ENCODE measurements at places on chromosomes 5 and 9.

DNA sequence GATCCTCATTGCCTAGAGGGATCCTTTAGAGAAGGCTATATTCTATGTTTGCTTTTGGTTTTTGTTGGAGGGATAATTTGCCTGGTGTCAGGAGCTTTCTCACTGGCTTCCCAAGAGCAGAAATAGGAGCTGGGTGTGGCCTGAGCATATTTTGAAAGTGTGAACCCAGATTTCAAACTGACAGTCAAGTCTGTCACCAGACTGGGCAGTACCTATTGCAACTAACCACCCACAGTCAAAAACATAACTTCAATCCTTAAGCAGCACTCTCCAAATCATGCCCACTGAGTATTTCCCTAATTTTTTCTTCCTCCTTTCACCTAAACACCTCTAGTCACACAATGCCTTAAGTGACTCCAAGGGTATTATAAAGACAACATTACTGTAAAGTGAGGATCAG lies 278.4 kb downstream of the EBF1 start:
- no peak for DNase-seq

GRCh38 chr5:157388111-157388710 lies 71.8 kb upstream of the NIPAL4 start:
- peak; percentile 11 for DNase-seq

GRCh38 chr5:171850324-171850947 lies 64.8 kb downstream of the SMIM23 start:
- DNase-seq = peak; percentile 14

DNA sequence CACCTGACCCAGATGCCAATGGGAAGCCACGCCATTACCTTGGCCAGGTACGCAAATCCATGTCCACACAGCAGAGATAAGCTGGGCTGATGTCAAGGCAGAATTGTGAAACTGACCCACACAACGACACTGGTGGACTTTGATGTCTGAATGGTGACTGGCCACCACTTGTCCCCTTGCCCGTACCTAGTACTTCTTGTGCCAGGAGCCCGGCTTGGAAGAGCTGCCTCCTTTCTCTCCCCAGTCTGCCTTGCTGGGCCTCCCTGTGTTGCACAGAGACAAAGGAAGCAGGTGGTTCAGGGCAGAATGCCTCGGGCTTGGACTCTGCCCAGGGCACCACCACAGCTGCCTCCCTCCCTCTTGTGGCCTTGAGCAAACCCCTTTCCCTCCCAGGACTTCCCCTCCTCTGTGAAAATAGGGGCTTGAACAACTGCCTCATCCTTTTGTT lies 23.3 kb downstream of the PTGES2 start:
- DNase-seq = peak; percentile 45

DNA sequence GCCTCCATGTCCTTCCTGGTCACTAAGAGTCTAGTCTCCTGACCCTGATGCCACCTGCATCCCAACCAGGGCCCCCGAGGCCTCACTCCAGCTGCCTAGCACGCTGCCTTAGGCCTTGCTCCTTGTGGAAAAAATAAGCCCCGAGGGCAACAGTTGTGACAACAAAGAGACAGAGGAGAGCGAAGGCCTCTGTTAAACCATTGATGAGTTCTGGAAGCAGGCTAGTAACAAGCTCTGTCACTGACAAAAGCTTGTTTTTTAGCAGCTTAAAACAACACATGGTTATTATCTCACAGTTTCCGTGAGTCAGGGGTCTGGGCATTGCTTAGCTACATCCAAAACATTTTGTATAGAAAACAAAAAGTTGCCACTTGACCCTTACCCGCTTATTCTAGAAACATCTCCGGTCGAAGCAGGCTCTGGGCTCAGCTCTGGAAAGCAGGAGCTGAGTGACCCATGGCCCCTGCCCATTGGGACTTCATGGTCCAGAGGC lies 48.2 kb upstream of the TBC1D2 start:
- no peak for DNase-seq

- no peak for DNase-seq
These were observed 86.5 kb upstream of the CCDC180 start for GRCh38 chr9:97220894-97221477.

GRCh38 chr9:15135164-15135792 lies 171.7 kb downstream of the TTC39B start:
- DNase-seq = peak; percentile 59

DNA sequence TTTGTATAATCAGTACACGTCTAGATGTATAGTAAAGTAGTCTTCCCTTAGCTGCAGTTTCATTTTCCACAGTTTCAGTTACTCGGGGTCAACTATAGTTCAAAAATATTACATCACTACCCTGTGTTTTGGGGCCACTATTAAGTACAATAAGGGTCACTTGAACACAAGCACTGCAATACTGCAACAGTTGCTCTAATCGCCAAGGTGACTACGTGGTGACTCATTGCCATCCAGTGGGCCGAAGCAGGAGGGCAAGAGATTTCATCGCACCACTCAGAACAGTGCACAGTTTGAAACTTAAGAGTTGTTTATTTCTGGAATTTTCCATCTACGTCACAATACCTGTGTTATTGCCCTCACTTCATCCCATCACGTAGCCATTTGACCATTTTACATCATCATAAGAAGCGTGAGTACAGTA lies at the start of gene ARL14EPL:
TSS of gene ARL14EPL (plus strand) at position 379 of the 424 bp plus-strand sequence. CDS start 18,994 bp downstream, outside the sequence.
- DNase-seq = peak; percentile 95

DNA sequence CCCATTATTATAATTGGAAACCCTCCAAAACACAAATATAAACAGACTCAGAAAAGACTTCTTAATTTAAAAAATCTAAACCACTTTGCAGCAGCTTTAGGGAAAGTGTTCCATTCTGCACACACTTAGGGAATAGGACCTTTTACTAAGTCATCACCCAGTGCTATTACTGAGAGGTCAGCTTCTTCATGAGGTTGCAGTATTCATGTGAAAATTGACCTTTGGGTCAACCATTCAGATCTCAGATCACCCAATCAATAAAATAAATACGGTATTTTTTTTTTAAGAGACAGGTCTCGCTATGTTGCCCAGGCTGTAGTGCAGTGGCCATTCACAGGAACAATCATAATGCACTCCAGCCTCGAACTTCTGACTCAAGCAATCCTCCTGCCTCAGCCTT lies 21.8 kb downstream of the NR6A1 start:
- no peak for DNase-seq

GRCh38 chr5:175680020-175680419 lies 22.1 kb downstream of the HRH2 start:
- DNase-seq = no peak

DNA sequence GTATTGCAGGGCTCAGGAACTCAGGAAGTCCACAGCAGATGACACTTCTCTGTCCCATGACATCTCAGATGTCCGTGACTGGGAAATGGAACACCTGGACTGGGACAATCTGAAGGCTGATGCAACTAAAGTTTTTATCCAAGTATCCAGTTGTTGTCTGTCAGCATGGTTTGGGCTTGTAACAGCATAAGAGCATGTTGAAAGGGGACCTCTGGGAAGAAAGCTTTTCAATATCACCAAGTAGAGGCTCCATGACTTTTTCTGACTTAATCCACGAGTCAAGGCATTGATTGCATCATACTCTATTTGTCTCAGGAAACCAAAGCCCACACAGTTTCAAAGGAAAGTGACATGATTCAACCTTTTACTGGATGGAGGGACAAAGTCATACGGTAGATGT lies 807.7 kb downstream of the MTRR start:
- DNase-seq = no peak

DNA sequence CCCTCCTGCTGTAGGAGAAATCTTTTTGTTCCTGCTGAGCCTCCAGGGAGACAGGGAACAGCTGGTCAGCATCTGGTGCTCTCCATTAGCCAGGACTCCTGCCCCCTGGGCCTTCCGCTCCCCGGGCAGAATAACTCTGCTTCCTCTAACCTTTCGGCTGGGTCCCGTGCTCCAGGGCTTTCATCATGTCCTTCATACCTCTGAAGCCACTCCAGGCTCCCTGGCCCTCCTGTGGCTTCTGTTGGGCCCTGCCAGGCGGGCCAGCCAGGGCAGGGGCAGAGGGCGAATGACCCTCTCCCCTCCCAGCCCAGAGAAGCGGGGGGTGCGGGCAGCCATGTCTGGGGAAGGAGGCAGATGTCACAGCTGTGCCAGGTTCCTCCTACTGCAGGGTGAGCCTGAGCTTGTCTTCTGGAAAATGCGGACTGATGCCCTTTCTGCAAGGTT lies 81.7 kb upstream of the LMX1B start:
- DNase-seq = no peak

GRCh38 chr9:38394416-38394815 lies 1.9 kb downstream of the ALDH1B1 start:
- DNase-seq = no peak

DNA sequence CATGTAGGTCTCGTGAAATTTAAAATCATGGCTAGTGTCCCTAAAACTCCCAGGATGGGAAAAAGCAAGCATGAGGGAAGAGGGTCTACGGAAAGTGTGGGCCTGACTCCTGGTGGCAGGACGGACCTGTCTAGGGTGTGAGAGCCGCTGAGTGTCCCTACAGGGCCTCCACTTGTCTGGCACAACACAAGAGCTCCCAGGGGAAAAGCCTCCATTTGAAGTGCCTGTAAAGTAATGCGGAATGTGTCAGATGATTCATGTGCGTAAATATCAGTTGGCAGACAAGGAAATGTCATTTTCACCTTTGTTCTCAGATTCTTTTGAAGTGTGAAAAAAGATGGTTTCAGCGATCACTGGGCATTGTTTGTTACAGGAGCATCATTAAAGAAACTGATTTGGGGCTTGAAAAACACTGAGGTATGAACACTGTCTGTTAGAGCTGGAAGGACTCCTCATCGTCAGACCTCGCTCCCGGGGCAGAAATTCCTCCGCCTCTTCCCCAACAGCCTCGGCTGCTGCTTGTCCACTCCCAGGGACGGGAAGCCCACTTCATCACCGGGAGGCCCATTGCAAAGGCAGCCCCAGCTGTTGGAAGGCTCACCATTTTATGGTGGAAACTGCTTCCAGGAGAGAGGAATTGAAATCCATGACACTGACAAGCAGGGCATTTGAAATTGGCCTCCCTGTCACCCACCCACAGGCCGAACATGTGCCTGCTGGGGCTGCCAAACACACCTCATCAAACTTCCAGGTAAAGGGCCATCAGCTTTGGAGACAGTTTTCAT lies 240.8 kb downstream of the FSTL4 start:
- no peak for DNase-seq

- DNase-seq = peak; percentile 68
These were observed 7.6 kb upstream of the RIC1 start for GRCh38 chr9:5621327-5621726.

DNA sequence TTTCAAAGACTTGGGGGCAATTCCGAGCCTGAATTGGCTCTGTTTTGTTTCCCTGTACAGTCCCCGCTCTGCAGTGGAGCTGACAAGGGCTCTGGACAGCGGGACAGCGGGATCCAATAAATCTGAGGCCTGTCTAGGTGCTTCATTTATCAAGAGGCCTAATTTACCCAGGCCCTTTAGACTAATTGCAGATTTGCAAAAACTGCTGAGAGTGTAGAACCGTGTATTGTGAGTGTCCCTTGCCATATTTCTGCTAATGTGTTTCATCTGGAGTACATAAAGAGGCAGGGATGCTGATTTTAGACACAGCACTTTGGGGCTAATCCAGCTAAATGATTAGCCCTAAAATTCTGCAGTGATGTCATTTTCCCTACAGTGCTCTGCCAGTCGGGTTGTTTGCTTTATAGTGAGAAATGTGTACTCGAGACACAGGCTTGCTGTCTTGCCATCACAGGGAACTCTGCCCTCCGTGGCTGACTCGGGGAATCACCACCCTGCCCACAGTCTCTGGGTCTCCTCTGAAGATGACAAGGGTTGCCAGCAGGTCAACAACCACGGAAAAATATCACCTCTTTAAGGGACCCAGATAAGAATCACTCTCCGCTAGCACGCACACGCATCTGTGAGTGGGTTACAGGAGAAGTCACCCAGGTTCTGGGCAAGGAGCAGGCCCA lies 592.0 kb downstream of the BNC2 start:
- no peak for DNase-seq

GRCh38 chr9:112327718-112328450 lies 5.5 kb downstream of the PTBP3 start:
- DNase-seq = no peak

DNA sequence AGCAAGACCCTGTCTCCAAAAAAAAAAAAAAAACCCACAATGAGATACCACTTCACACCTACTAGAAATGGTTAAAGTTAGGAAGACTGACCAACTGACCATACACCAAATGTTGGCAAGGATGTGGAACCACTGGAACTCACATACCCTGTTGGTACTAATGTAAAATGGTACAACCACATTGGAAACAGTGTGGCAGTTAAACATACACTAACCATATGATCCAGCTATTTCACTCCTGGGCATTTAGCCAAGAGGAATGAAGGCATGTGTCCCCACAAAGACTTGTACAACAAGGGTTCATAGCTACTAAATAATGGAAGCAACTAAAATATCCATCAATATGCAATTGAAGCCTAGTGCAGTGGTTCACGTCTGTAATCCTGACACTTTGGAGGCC lies 21.3 kb downstream of the NAIF1 start:
- DNase-seq = no peak

DNA sequence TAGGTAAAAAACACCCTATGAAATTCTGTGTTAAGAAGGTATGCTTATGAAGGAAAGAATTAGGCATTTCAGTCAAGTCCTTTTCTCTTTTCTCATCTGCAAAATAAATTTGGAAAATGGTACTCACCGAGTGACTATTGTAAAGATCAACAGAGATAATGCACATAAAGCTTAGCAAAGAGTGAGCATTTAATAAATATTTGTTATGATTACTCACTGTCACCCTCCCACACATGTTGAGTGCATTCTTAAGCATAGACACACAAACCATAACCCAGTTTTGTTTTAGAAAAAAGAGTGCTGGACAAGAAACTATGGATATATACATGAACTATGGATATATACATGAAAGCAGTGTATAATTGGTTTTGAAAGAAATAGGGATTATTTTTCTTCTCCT lies 54.7 kb upstream of the PRLR start:
- DNase-seq = no peak

DNA sequence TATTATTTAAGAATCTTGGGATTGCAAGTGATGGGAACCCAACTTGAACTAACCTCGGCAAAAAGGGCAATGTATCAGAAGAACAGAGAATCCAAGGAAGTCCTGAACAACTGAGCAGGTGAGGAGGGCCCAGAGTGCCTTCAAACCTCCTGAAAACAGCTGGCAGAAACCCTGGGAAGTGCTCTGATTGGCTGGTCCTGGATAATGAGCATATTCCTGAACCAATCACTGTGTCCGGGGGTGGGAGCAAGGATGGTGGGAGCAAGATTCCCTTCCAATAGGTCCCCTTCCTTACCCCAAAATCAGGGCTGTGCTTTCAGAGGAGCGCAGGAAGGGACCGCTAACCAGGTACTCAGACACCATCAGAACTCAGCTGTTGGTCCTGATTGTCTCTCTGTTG lies 31.9 kb upstream of the TBC1D2 start:
- no peak for DNase-seq

DNA sequence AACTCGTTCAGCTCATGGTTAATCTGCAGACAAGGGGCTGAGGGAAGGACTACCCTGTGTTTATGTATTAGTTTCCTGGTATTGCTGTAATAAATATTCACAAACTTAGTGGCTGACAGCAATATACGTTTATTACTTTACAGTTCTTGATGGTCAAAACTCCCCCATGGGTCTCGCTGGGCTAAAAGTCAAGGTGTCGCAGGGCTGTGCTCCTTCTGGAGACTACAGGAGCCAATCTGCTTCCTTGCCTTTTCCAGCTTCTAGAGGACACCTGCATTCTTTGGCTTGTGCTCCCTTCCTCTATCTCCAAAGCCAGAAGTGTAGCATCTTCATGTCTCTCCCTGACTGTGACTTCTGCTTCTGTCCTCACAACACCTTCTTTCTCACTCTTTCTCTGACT lies 653.8 kb upstream of the RIOK2 start:
- no peak for DNase-seq
